Ascending aorta (tissue), 2 donors: ENCODE measurements at places on chromosomes 12 and 14. TPM values are rescaled to one million over a fixed set of nuclear protein-coding genes. Genes with fewer than 3 reads are reported as not detected.

GRCh38 chr12:76762601-76762980 is 1.3 kb upstream of the ZDHHC17 start:
- no peak for DNase-seq

Gene LYZ
- total RNA-seq: 4.5 TPM

DNA sequence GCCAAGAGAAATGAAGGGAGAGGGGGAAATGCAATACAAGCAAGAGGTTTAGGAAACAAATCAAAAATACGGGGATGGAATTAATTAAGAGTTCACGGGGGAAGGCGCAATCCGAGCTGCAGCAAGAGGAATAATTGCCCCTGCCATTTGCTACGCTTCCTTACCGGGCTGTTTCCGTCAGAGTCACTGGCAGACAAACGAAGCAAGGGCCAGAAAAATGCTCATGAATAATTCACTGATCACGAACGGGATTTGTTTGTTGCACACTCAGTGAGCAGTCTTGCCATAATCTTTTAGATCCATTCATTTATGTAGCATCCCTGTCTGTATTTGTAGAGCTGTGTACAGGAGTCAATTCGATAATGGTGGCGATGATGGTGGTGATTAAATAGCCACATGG is 39.0 kb downstream of the PLXNC1 start:
- DNase-seq: no peak

GRCh38 chr12:50239355-50239891 is 43.9 kb downstream of the LIMA1 start:
- no peak for DNase-seq

- no peak for DNase-seq
Measured at GRCh38 chr14:103727313-103727980, 11.8 kb downstream of the ZFYVE21 start.

- no peak for DNase-seq
Measured at GRCh38 chr14:24343795-24344660, 4.2 kb upstream of the RIPK3 start.

DNA sequence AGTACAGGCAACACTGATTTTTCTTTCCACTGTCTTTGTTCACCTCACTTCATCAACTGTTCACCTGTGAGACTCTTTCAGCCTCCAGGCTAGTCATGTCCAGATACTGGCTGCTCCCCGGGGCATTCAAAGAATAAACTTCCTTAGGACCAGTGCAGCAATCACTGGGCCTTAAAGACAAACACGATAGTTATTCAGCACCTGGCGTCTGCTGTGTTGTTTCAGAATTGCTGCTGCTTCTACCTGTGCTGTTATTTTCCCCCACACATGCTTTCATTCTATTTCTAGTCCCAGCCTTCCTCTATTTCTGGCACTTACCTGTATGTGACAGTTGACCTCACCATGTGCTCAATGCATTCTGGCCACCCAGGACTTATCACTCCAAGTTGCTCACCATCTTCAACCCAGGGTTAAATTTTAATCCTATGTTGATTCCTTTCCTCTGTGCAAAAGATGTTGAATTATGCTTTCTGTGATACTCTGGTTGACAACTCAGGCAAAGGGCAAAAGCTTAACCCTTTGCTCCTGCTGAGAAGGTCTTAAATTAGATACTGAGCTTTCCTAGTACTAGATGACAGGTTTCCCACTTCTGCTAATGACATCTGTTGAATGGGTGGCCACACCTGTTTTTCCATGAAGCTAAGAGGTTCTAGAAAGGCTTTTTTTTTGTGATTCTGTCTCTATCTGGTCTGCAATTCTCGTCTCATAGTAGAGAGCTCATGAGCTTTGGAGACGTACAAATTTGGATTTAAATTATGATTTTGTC is 41.4 kb downstream of the PTPRQ start:
- no peak for DNase-seq

Gene LRP1
- 708 TPM for total RNA-seq

DNA sequence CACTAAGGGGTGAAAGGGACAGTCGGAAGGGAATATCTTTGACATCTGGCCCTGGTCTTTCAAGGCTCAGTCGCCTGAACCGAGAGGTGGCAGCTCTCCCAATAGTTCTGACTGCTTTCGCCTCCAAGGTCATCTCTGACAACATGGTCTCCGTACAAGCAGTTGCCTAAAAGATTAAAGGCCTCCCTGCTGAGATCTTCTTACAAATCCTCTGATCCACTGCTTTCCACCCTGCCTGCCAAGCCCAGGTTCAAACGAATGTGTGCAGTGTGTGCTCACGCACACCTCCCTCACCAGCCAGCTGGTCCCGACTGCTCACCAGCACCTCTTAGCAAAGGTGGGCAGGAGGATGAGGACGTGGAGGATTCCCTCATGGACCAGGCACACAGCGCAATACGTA is 10.4 kb downstream of the B4GALNT3 start:
- DNase-seq: peak; percentile 30

DNA sequence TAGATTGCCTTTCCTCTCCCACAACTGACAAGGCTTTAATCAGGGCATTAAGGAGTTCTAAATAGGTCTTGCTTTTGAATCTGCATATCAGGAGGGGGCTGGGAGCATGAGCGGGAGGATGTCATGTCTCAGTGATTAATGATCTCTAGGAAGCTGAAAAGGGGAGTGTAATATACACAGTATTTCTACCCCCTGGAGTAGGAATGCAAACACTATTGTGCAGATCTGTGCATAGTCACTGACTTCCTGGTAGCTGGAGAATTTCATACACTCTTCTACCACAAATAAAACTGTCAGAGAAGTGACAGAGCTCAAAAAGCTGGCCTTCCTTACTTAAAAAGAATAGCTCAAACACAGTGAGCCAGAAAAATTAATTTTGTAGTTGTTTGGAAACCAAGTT is 65.8 kb downstream of the RIC8B start:
- DNase-seq: no peak

DNA sequence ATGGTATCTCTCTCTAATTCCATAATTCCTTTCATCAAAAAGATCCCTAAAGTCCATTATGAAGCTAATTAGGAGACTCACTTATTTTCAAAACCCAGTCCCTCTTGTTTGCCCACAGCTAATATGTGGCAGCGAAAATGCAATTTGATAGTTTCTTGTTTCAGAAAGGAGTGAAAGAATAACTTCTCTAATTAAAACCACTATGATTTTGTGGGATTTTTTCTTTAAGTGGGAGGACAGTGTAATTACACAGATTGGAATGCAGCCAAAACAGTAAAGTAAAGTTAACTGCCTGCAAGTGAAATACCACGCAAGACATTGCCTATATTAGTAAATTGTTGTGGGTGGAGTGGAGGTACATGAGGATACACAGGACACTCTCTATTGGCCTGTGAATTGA is 50.0 kb downstream of the PTPRO start:
- no peak for DNase-seq

DNA sequence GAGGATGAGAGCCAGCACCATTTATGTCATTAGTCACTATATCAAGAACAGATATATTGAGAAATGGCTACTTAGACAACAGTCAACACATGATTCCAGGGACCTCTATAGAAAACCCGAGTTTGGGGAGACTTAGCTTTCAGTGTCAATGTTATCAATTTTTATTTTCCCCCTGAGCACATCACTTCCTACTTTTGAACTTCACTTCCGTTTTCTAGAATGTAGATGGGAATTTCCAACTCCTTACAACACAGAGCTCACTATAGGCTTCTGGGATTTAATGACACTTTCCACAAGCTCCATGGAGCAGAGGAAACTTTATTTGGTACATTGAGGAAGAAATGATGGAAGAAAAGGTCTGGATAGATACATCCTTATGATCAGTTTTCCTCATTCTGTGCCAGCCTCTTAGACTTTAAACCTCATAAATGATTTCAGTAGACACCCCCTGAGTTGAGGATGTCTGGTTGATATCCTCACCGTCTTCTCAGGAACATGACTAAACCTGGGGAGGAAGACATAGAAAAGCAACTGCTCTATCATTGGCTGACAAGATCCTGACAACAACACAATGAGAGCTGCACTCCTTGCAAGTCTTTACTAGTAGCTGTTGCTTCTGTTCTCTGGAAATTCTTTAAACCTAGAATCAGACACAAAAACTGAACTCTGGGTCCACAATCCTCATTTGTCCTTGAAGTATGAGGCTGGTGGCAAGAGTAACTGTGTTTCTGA is 449.4 kb upstream of the OR4E1 start:
- DNase-seq: no peak

DNA sequence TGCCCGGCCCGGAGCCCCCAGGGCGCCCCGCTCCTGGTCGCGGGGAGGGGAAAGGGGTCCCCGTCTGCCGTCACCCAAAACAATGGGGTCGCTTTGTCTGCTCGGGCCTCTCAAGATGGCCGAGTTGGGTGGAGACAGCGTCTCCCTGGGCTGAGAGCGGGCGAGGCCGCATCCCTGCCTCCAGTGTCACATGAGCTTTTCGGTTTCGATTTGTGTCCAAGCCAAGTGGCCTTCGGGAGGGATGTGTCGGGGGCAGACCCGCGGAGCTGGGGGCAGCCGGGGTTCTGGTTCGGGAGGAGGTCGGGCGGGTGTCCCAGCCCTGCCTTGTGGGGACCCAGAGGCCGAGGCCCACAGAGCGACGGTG is 790 bp downstream of the DYNC1H1 start:
- no peak for DNase-seq

Gene SIRT4
- not detected for total RNA-seq

- DNase-seq: no peak
Measured at GRCh38 chr12:110379631-110380030, 23.9 kb downstream of the ANAPC7 start.

GRCh38 chr12:8658346-8658745 is 4.3 kb downstream of the MFAP5 start:
- DNase-seq: no peak

GRCh38 chr12:91332302-91332701 is 149.7 kb upstream of the DCN start:
- no peak for DNase-seq

Gene CLMN
- total RNA-seq: 4.7 TPM

Gene TOMM20L
- not detected for total RNA-seq

Gene SLC38A4
- not detected for total RNA-seq

GRCh38 chr14:38583471-38583870 is 327.6 kb upstream of the CLEC14A start:
- DNase-seq: no peak

- DNase-seq: no peak
Measured at GRCh38 chr12:113880326-113880725, 85.8 kb downstream of the RBM19 start.

Gene PAPLN
- 4.9 TPM for total RNA-seq

DNA sequence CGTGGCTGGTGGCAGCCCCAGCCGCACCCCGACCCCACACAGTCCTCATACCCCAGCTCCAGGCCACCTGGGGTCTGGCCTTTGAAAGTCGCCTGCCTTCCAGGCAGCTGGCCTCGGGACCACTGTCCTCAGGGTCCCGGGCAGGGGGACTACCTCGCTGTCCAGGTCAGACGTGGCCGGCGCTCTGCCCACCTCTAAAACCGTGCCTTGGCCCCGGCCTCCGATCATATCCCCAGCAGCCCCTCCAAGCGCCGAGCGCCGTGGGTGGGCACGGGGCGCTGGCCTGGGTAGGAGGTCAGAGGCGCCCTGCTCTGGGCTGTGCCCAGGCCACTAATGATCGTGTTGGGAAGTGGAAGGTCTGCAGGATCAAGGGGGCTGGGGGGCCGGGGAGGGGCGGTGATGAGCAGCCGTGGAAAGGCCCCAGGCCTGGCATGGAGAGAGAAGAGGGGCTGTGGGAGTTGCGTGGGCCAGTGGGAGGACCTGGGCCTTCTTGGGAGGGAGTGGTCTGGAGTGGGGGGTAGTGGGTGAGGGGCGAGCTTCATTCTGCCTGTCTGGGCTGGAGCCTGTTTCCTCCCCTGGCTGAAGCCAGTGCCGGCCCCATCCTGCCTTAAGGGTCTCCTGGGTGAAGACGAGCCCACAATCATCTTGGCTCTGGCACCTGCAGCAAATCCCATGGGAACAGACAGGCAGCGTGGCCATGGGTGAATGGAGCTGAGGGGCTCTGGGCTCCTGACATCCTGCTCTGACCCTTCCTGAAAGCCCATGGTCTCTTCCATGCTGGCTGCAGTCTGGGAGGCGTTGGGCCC is 4.9 kb downstream of the TMEM121 start:
- no peak for DNase-seq

DNA sequence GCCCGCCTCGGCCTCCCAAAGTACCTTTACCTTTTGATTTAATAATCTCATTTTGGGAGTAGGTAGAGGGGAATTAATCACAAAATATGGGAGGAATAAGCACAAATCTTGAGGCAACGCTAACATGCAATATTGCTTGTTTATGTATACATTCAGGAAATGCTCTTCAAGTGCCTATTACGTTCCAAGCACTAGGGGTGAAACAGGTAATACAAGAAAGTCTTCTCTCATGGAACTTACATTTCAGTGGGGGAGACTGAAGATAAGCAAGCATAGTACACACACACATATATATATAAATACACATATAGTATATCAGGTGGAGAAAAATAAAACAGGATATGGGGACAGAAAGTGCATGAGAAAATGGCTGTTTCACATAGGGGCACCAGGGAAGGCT is 19.0 kb upstream of the ERC1 start:
- no peak for DNase-seq

Gene TSHR
- not detected for total RNA-seq

Gene COL2A1
- not detected for total RNA-seq

- no peak for DNase-seq
Measured at GRCh38 chr14:65731933-65732506, 319.5 kb downstream of the FUT8 start.

Gene LUM
- total RNA-seq: 133 TPM
